Stomach (tissue), 19 donors: ENCODE measurements at places on chromosomes 16 and 17.

DNA sequence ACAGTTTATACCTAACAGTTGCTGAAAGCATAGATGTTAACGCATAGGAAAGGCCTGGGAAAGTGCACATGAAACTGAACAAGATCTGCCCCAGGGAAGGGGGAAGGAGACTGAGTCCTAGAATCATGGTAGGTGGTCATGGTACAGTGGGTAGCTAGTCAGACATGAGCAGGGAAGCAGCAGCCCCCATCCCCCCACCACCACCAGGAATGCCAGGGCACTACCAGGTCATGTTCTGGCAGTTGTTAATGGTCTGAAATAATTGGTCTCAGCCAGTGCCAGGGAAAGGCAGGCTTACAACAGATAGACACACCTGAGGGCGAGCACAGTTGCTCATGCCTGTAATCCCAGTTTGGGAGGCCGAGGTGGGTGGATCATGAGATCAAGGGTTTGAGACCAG, 185.2 kb downstream of the CPPED1 start:
- no peak for DNase-seq

- DNase-seq: peak; percentile 91
Measured at GRCh38 chr16:10181196-10182162, 749 bp downstream of the GRIN2A start.

- no peak for DNase-seq
Measured at GRCh38 chr17:47644324-47644723, 5.4 kb upstream of the KPNB1 start.

- no peak for DNase-seq
Measured at GRCh38 chr16:23195366-23195978, 12.9 kb downstream of the SCNN1G start.

- no peak for DNase-seq
Measured at GRCh38 chr17:46158323-46159296, 34.6 kb downstream of the KANSL1 start.

GRCh38 chr17:61816538-61816937, 46.8 kb downstream of the BRIP1 start:
- DNase-seq: no peak

DNA sequence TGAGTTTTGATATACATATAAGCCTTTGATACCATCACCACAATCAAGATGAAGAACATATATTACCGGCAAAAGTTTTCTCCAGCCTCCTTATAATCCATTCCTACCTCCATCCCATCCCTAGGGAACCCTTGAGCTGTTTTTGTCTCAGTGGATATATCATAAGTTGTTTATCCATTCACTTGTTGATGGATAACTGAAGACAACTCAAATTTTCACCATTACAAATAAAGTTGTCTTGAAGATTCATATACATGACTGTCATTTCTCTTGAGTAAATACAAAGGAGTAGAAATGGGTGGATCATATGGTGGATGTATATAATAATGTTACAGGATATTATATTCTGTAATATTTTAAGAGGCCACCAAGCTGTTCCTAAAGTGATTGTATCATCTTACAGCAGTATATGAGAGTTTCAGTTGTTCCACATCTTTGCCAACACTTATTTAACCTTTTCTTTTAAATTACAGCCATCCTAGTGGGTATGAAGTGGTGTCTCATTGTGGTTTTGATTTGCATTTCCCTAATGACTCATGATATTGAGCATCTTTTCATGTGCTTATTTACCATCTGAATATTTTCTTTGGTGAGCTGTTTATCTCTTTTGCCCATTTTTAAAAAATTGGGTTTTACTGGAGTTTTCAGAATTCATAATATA, 17.4 kb downstream of the NF1 start:
- no peak for DNase-seq

DNA sequence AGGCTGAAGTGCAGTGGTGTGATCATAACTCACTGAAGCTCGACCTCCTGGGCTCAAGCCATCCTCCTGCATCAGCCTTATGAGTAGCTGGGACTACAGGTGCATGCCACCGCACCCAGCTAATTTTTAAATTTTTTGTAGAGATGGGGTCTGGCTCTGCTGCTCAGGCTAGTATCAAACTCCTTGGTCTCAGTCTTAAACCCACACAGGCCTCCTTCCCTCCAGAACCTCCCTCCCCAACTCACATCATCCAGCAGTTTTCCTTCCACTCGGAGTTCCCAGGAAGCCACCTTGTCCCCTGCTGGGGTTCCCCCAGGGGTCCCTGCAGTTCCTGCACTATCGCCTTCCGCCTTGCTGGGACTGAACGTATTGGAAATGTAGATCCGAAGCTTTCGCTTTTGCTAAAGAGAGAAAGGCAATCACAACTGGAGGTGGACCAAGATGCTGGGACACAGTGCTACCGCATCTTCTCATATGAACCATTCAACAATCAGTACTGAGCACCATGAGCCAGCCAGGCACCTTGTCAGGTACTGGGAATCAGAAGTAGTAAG, 7.2 kb downstream of the SMARCD2 start:
- no peak for DNase-seq

- no peak for DNase-seq
Measured at GRCh38 chr17:44375196-44376017, 11.8 kb upstream of the FAM171A2 start.

GRCh38 chr17:80963812-80964543, 27.7 kb upstream of the CHMP6 start:
- no peak for DNase-seq

DNA sequence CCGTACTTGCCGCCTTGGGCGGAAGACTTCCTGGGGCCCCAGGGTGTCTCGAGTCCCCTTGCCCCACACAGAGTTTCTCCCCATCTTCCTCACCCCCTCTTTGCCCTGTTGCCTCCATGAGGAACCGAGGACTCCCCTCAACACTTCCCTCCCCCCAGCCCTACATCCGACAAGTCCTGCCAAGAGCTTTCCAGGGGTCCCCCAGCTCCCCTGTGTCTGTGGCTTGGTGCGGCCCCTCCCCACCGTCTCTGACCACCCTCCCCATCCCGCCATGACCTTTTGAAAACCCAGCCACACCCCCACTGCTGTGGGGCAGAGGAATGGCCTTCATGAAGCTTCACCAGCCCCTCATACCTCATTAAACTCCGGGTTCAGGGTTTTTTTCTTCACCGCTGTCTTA, 11.4 kb downstream of the SCGB1C2 start:
- DNase-seq: no peak

DNA sequence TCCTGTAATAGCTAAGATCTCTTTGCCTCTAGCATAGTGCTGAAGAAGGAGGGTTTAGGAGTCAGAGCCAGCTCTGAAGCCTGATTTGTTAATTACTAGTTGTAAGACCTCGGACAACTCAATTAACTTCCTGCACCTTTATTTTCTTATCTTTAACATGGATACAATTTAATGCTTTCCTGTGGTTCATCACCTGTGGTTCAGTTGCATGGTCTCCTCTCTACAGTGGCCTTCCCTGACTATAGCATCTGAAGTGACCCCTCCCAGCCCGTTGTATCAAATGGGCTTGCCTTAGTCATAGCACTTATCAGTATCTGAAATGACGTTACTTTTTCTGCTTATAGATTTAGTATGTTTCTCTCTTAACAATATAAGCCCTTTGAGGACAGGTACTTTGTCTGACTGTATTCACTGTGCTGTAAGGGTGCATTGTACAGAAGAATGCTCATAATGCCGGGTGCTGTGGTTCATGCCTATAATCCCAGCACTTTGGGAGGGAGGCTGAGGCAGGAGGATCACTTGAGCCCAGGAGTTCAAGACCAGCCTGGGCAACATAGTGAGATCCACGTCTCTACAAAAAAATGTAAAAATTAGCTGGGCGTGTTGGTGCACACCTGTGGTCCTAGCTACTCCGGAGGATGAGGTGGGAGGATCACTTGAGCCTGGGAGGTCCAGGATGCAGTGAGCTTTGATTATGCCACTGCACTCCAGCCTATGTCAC, 2.6 kb upstream of the NDE1 start:
- no peak for DNase-seq

- no peak for DNase-seq
Measured at GRCh38 chr17:7025245-7025644, 2.4 kb downstream of the BCL6B start.

DNA sequence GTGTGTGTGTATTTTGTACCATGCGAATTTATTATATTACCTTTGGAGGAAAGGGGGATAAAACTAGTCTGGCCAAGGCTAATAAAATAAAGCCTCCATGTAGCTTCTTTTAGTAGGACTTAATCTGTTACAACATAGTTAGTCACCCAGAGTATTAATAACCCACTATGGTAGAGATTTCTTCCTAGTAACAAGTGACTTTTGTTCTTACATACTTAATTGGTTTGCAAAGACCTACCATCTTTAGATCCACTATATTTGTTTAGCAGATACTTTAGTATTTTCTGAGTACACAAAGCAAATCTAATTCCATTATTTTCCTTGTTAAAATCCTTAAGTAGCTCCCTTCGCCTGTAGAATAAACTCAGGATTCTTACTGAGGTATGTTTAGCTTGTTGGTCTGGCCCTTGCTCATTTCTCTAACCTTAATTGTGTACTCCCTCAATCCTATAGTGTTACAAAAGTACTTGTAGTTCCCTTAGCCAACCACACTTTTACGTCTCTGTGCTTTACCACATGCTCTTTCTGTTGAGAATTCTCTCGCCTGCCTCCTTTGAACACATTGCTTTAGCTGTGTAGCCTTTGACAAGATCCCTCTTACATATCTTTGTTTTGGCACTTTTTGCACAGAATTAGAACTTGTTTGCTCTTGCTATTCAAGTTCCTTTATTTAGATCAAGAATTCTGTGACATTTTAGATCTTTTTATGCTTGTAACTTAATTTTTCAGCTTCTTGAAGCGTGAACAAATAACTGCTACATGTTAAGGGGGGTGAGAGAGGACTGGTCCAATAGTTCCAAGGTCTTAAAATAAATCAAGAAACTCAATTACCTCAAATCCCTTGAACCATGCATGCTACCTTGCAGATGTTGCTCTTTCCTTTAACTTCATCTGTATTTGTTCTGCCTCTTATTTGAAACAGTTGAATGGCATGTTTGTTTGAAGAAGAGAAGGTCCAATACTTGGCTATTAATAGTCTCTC, 23.8 kb downstream of the CLTC start:
- no peak for DNase-seq

GRCh38 chr17:77304051-77304745, 163.4 kb downstream of the SEC14L1 start:
- DNase-seq: no peak

DNA sequence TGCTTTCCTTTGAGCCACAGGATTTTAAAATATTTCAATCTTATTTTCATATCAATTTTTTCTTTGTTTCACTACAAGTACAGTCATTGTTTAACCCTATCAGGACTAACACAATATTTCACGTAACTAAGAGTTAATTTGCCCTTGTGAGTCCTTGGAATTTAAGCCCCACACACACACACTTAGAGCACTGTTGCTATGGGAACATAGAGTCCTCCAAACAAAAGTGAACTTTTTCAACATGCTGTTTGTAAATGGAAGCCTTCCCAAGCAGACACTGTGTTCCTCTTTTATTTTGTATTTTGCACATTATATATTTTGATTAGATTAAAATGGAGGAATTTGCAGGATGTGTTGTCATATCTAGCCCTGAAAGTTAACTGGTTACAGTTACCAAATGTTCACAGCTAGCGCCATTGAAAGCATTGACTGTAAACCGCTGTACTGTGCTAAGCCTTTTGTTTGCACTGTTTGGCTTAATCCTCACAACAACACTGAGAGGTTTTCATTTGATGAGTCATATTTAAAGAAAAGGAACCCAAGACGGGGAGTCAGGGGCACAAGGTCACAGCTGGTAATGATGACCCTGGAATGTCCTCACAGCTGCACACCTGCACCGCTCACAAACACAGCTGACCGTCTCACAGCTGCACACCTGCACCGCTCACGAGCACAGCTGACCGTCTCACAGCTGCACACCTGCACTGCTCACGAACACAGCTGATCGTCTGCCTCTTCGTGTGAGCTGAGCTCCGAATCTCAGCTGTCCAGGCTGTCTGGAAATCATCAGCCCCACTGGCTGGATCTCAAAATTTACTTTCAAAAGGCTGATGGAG, 6.3 kb downstream of the HSBP1 start:
- peak; percentile 72 for DNase-seq

- DNase-seq: no peak
Measured at GRCh38 chr16:11175106-11175786, 80.8 kb downstream of the SOCS1 start.

GRCh38 chr17:67076290-67076689, 31.9 kb downstream of the CACNG1 start:
- DNase-seq: peak; percentile 73

DNA sequence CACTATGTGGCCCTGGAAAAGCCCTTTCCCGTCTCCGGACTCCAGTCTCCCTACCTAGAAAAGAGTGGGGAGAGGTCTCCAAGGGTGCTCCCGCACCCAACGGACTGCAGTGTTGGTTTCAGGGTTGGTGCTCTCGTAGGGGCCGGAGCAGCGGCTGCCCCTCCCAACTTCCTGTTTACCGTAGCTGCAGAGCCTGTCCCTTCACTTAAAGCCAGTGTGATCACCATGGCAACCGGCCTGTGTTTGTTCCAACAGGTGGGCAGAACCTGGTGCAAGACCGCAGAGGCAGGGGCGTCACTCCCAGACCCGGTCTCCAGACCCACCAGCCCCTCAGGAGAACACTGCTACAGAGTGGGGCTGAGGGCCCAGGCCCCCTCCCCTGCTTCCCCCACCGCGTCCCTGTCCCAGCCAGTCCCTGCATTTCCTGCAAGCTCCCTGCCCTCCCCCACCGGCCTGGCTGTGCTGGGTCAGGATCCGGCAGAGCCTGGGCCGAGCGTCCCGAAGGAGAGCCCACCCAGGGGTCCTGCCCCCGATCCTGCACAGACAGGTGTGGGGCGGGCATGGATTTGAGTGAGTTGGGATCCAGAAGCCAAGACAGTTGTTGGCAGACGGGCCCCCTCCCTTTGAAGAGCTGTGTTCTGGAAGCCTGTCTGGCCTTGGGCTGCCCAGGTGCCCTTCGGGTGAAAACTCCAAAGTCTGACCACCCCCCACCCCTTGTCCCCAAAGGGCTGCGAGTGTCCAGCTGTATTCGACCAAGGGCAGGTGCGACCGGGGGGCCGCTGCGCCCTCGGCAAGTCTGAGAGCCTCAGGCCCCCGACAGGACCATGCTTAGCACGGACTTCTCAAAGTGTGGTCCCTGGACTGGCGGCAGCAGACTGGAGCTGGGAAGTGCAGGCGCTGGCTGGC, 1.5 kb upstream of the BAIAP3 start:
- DNase-seq: peak; percentile 95

DNA sequence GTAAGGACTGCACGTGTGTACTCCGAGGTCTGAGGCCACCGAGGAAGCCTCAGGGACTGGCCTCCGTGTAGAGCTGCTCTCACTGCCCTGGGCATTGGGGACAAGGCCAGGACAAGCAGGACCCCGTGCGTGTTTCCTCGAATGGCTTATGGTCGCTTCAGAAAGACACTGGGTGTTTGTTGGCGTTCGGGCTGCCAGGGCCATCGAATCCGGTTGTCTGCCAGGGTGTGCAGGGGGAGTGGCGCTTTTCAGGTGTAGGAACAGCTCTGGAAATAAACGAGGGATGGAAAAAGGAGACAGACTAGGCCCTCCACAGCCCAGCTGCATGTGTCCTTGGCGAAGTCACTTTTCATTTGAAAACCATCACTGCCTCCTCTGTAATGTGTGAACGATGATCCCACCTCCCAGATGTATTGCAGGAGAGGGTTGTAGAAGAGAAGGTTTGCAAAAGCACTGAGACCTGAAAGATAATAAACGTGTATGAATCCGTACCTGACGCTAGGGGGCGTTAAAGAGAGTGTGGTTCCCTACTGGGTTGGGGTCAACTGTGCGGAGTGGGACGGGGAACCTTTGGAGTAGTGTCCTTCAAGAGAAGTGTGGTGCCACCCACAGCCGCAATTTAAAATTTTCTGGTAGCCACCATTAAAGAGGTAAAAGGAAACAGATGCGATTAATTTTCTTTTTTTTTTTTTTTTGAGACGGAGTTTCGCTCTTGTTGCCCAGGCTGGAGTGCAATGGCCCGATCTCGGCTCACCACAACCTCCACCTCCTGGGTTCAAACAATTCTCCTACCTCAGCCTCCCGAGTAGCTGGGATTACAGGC, 2.1 kb upstream of the ZSCAN10 start:
- no peak for DNase-seq
